ENCODE measurements at places on chromosomes 1 and 21. TPM values are rescaled to one million over a fixed set of nuclear protein-coding genes. Genes with fewer than 3 reads are reported as not detected.

IVL gene
- total RNA-seq, result not detected

TNNI3K gene
- not detected for total RNA-seq

CFAP141 gene
- total RNA-seq, result not detected

FHAD1 gene
- total RNA-seq, result not detected

SRGAP2C gene
- total RNA-seq, result 22.2 TPM

SRM gene
- 360 TPM for total RNA-seq
